ENCODE measurements at places on chromosomes 1 and 21.

GRCh38 chr1:90317628-90318027 is 322.7 kb downstream of the ZNF326 start:
- DNase-seq = no peak

- no peak for DNase-seq
Observed at GRCh38 chr1:9553736-9554144, 14.5 kb downstream of the SLC25A33 start.

- no peak for DNase-seq
Observed at GRCh38 chr1:20052386-20052785, 17.6 kb upstream of the PLA2G5 start.

DNA sequence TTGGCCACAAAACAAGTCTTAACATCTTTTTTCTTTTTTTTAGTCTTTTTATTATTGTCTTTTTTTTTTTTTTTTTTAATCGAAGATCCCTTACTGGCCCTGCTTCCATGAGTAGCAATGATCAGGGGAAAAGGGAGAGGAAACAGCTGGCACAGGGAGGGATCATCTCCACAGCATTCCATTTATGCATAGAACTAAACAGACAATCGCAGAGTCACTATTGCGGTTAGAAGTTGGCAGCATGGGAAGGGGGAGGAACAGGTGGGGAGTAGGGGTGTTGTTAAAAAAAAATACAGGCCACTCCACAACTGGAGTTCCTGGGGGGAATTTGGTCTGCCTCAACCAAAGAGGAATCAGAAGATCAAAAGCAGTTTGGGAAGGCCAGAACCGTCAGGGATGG is 55.4 kb downstream of the C1orf185 start:
- DNase-seq = no peak

Measured in tibial nerve (tissue), 4 donors.